T-cell (primary cell): ENCODE measurements at places on chromosomes 5 and 9. TPM values are rescaled to one million over a fixed set of nuclear protein-coding genes. Genes with fewer than 3 reads are reported as not detected.
A peak's percentile ranks its signal among the peaks of the same experiment; 100 is the strongest.

DNA sequence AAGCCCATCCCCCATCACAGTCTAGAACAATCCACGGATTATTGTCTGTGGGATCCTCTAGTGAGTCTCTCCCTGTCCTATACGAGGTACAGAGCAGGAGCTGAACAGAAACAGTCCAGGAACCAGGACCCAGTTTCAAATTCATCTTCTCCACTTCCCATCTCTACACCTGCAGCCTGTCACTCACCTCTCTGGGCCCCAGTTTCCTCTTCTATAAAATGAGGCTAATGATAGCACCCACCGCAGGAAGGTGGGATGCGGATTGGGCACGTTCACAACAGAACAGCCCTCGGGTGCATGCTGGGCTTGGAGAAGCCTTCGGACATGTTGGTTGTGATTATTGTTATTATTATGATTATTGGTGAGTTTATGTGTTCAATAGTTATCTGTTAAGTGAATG lies 78.5 kb downstream of the ANKRD33B start:
- H3K4me1 ChIP-seq: no peaks in the 10 kb centered on the region
- H3K27ac ChIP-seq: no peak overlapping the region
- no peaks in the 10 kb centered on the region for H3K36me3 ChIP-seq

GRCh38 chr5:43588842-43589241 lies 14.1 kb upstream of the NNT start:
- H3K4me1 ChIP-seq: no peaks in the 10 kb centered on the region
- no peak overlapping the region for H3K4me3 ChIP-seq
- DNase-seq: no peak
- no peak overlapping the region for H3K27ac ChIP-seq

DNA sequence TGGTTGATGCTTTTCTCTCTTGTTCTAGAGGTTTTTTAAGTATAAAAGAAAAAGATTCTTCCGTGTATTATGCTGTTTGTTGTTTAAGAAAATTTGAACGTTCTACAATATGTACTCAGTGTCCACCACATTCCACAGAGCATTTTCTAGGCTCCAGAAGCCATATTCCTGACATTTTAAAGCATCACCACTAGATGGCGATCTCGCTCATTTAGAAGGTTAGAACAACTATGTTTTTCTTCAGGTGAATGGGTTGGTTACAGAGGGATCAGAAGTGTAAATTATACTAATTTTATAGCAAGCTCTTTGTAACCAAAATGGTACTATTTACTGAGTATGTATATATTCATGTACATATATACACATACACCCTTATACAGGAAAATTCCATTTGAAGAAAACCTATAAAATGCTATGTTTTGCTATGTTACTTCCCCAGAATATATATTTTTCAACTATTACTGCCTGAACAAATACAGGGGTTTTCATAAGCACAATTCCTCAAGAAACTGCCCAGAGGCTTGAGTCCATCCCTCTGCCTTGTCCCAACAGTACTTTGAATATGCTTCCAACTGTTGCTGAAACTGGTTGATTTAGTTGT lies 284.3 kb downstream of the CCDC171 start:
- H3K27me3 ChIP-seq: no peaks in the 10 kb centered on the region
- no peaks in the 10 kb centered on the region for H3K4me1 ChIP-seq
- H3K36me3 ChIP-seq: no peaks in the 10 kb centered on the region
- H3K4me3 ChIP-seq: no peak overlapping the region
- no peak for DNase-seq

DNA sequence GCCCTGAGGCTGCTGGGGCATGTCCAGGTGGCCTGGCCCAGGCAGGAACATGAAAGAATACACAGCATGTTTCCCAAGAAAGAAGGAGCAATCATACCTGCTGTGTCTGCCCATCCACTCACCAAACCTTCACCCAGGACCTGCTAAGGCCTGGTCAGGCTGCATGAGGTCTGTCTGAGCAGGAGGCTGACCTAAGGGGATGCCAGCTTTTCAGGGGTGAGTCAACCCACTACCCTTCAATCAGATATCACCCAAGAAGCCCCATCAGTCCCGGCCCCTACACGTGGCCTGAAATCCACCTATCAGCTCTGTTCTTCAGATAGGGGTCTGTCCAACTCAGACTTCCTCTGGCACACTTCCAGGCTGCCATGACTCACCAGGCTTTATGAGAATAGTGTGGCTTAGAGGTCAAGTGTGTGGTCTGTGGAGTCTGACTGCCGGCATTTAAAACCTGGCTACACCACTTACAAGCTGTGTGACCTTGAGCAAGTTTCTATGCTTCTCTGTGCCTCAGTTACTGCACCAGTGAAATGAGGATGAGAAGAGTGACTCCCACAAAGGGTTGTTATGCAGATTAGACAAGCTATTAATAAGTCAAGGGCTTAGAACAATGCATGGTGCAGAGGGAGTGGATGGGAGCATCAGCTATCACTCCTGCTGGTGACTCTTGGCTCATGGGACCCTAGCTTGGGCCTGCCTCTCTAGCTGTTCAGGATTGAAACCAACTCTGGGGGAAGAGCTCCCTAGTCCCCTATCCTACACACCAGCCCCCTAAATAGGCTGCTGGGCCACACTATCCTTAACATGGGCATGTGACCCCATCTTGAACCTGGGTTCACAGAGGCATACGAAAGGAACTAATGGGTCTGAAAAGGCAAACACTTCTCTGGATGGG lies 130.3 kb downstream of the PAX5 start:
- no peaks in the 10 kb centered on the region for H3K27me3 ChIP-seq
- no peaks in the 10 kb centered on the region for H3K36me3 ChIP-seq
- DNase-seq: no peak
- no peak overlapping the region for H3K27ac ChIP-seq
- no peaks in the 10 kb centered on the region for H3K4me1 ChIP-seq
- H3K4me3 ChIP-seq: no peak overlapping the region

DNA sequence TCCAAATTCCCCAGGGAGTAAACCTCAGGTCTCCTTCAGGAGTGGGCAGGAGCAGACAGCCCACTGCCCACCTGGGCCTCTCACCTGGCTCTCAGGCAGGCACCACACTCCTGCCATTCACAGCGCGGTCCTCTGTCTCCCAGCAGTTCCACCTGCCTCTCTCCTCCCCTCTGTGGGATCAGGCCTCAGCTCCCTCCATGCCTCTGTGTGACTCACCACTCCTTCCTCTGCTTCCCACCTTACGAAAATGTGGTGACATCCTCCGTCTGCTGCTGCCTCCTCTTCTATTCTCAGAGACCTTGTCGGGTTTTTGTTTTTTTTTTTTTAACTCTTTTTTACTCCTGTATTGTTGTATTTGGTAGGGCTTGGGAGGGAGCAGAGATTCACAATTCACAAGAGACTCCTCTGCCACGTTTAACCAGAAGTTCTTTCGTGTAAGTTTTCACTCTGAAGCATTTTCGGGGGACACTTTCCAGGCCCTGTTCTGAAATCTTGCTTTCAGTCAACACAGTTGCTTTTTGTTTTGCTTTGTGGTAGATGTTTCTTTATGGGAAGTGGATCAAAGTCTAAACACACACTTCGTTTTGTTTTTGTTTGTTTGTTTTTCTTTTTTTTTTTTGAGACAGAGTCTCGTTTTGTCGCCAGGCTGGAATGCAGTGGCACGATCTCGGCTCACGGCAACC lies 21.1 kb upstream of the CDKN2AIPNL start:
- no peak for DNase-seq
- H3K4me3 ChIP-seq: no peak overlapping the region
- H3K27me3 ChIP-seq: no peaks in the 10 kb centered on the region
- no peaks in the 10 kb centered on the region for H3K36me3 ChIP-seq
- no peak overlapping the region for H3K27ac ChIP-seq
- no peaks in the 10 kb centered on the region for H3K4me1 ChIP-seq

DNA sequence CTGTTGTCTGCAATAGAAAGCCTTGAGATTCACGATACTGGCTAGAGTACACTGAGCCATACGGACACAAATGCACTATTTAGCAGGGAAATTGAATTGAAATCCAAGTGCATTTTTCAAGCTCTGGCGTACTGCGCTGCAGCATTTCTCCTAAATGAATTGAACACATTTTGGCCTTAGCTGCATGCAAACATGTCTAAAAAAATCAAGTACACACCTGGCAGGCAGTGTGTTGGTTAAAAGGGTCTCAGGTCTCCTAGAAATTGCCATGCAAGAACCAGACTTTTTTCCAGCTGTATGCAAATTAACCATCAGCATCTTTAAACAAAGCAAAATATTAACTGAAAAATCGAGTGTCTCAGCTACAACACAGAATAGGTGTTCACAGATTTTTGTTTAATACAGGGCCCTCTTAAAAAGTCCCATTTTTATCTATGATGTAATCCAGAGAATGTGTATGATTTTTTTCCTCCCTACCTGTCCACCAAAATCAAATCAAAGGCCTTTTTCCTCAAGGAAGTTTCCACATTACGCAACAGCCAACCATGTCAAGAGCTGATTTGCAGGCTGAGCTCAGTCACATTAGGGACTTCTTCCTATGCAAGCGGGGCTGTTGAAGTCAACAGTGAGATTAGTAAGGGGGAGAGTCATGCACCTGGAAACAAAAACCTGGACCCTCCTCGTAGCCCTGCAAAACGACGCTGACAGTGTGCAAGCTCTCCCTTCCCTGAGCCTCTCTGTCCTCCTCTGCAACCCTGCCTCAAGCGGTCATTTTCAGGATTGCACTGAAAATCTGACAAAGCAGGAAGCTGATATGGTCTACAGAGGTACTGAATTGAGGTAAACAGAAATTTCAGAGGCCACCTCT lies 14.1 kb upstream of the SFXN1 start:
- H3K27ac ChIP-seq: no peak overlapping the region
- H3K27me3 ChIP-seq: no peaks in the 10 kb centered on the region
- no peaks in the 10 kb centered on the region for H3K36me3 ChIP-seq
- peak; percentile 57 for DNase-seq
- no peak overlapping the region for H3K4me3 ChIP-seq

- H3K4me3 ChIP-seq: no peak overlapping the region
- H3K36me3 ChIP-seq: no peaks in the 10 kb centered on the region
- no peak overlapping the region for H3K27ac ChIP-seq
- peaks cover 10% of the 10 kb centered on the region for H3K4me1 ChIP-seq
- no peaks in the 10 kb centered on the region for H3K27me3 ChIP-seq
Observed at GRCh38 chr5:65825408-65826328, 100.7 kb upstream of the ERBIN start.

GRCh38 chr5:179876610-179876952 lies 18.0 kb upstream of the MRNIP start:
- H3K36me3 ChIP-seq: peaks cover 56% of the 10 kb centered on the region
- H3K27me3 ChIP-seq: no peaks in the 10 kb centered on the region
- H3K4me3 ChIP-seq: no peak overlapping the region
- H3K27ac ChIP-seq: no peak overlapping the region
- H3K4me1 ChIP-seq: no peaks in the 10 kb centered on the region
- DNase-seq: no peak

GRCh38 chr9:113901221-113901688 lies 25.1 kb downstream of the ZNF618 start:
- H3K4me1 ChIP-seq: no peaks in the 10 kb centered on the region
- no peak for DNase-seq
- no peak overlapping the region for H3K4me3 ChIP-seq
- H3K27me3 ChIP-seq: no peaks in the 10 kb centered on the region

DNA sequence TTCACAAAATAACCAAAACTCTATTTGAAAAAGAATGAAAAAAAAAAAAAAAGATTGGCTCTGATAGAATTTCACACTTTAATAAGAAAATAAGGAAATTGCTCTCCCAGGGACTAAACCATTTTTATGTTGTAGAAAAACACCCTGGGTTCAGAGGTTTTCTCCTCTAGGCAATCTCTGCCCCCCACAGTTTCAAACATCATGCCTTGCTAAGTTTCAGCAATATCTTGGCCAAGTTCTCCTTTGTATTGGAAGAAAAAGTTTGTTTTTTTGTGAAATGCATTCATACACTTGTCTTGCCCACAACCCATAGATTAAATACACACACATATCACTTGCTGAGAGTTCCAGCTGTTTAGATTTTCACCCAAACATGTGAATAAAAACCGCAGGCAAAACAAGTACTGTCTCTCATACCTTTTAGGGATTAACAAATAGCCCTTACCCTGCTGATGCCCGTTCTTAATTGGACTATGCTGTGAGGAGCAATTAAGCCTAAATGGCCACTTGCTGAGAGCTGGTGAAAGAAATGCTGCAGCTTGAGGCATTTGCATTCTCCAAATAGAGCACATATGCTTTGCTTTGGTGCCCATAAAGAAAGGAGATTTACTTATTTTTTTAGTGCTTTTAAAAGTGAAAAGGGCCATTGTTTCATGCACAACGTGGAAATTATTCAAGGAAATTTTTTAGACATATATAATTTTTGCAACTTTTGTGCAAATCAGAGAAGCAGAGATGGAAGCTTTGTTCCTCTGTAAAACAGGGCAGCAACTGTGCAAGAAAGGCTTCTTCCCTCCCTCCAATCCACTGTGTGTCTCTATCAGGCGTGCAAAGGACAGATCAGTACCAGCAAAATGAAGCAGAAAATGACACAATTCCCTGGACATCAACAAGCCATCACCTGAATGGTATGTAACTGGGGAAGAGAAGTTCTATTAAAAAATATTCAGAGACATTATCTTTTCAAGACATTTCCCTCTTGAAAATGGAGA lies 262.4 kb upstream of the KIF2A start:
- no peak overlapping the region for H3K27ac ChIP-seq
- no peak for DNase-seq
- no peaks in the 10 kb centered on the region for H3K4me1 ChIP-seq
- H3K27me3 ChIP-seq: no peaks in the 10 kb centered on the region
- no peaks in the 10 kb centered on the region for H3K36me3 ChIP-seq
- H3K4me3 ChIP-seq: no peak overlapping the region

DNA sequence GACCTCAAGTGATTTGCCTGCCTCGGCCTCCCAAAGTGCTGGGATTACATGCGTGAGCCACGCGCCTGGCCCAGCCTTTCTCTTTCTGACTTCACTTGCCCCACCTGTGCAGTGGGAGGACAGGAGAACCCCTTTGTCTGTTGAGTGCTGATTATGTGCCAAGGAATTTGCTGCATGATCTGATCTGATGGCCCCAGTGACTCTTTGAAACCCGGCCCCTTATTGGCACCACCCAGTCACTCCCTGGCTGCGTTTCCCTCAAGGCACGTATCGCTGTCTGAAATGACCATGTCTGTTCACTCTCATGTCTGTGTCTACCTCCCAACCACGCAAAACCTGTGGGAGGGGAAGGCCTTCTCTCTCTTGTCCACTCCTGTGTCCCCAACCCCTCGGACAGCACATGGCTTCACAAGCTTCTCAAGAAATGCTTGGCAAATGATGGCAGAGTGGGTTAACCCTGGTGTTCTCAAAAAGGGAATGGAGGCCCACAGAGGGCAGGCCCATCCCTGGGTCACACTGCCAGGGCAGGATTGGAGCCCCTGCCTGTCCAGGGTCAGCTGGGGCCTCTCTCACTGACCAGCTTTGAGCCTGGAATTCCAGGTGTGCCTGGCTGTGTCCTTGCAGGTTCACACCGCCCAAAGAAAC lies 21.9 kb downstream of the NEK6 start:
- DNase-seq: no peak
- no peaks in the 10 kb centered on the region for H3K36me3 ChIP-seq
- H3K4me1 ChIP-seq: no peaks in the 10 kb centered on the region
- H3K27ac ChIP-seq: no peak overlapping the region

The SH3RF2 gene
- total RNA-seq: 0.46 TPM

The PTGR1 gene
- 0.38 TPM for total RNA-seq

The PHF24 gene
- not detected for total RNA-seq

The WHRN gene
- total RNA-seq: 14.4 TPM

The NDOR1 gene
- 27.6 TPM for total RNA-seq
